ENCODE measurements at places on chromosomes 12 and 14.

DNA sequence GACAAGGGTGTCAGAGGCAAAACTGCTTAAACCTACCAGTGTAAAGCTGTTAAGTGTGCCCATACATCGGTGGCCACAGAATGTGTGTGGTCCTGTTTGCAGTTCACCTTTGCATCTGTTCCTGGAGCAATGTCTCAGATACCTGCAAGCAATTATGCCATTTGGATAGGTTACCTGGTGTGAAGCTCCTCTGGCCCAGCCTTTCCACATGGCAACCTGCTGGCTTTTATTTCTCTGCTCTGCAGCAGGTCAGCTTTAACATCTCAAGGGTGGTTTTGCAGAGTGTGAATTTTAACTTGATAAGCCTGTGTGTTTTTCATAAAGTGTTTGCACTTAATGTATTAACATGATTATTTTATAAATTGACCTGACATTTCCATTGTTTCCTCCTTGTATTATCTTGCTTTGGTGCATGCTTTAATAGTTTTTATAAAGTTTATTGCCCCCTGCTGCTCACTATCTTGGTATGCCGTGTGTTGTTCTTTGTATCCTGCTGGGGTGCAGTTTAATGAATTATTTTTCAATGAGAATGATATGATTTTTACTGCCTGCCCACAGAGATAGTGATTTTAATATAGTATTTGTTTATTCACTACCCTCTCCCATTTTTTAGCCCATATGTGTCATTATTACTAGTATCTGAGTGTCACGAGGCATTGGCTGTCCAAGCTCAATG, 403.8 kb downstream of the NPAS3 start:
- no peak for DNase-seq

DNA sequence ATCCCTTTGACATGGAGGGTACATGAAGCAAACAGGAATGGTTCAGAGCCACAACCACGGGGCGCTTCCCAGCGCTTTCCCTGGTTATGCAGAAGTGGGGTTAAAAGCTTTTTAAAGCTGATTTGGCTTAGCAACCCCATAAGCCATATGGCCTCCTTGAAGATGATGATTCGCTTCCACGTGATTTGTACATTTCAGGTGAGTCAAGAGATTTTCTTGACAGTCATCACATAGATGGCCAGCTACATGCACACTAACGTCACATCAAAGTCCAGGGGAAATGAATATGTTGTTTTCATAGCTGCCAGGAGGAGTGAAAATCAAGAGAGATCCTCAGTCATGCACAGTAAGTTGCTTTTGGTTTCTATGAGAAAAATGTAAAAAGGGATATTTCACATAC, 309.7 kb downstream of the TMEM132D start:
- DNase-seq = no peak

DNA sequence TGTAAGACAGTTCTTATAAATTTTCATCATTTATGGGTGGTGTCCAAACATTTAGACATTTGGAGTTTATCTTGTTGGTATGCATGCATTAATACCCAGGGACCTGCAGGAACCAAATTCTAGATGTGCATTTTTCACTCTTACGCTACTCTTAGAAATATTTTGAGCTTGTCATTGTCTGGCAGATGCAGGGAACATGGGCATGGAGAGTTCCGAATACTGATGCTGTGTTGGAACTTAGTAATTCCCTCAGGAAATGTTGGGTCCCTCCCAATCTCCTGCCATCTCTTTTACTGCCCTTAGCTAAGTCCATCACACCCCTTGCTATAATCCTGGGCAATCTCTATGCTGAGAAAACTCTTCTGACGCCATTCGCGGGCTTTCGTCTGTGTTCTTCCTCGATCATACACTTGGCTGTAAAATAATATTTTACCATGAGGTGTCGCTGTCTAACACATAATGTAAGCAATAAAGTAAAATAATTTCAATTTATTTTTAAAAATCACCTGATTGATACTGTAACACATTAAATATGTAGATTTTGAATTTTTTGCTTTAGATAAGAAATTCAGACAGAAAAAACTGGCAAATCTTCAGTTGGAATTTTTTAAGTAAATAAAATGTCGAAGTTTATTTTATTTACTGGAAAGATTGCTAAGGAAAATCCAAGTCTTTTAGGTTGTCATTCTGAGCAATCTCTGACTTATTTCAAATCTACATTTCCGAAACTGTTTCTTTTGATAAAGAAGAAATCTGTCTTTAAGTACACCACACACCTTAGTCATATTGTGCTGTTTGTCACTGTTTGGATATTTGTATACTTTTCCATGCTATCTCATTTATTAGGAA, 304.1 kb upstream of the SSTR1 start:
- DNase-seq = peak; percentile 21

GRCh38 chr12:32264961-32265360, 134.4 kb upstream of the FGD4 start:
- DNase-seq = no peak

GRCh38 chr12:50569321-50569720, 64.5 kb downstream of the DIP2B start:
- DNase-seq = no peak

GRCh38 chr14:76882651-76883050, 56.4 kb downstream of the LRRC74A start:
- DNase-seq = no peak

DNA sequence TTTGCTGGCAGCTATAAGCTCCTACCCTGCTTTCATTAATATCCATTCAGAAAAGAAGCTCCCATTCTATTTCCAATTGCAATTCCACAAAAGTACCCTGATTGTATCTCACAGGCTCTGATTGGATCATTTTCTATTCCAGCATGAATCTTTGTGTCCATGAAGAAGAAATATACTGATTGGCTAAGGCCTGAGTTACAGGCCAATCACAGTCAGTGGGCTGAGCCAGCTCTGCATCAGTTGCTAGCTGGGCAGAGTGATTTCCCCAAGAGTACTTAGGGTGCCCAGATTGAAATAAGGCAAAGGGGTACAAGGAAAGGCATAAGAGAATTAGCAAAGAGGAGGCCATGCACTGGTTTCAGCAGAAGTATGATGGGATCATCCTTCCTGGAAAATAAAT, 14.4 kb downstream of the ART4 start:
- peak; percentile 50 for DNase-seq
